ENCODE measurements at places on chromosomes 11 and 22.

GRCh38 chr22:41555325-41555982 is 5.4 kb upstream of the CSDC2 start:
- H3K27ac ChIP-seq, result no peak overlapping the region
- no peak for DNase-seq

DNA sequence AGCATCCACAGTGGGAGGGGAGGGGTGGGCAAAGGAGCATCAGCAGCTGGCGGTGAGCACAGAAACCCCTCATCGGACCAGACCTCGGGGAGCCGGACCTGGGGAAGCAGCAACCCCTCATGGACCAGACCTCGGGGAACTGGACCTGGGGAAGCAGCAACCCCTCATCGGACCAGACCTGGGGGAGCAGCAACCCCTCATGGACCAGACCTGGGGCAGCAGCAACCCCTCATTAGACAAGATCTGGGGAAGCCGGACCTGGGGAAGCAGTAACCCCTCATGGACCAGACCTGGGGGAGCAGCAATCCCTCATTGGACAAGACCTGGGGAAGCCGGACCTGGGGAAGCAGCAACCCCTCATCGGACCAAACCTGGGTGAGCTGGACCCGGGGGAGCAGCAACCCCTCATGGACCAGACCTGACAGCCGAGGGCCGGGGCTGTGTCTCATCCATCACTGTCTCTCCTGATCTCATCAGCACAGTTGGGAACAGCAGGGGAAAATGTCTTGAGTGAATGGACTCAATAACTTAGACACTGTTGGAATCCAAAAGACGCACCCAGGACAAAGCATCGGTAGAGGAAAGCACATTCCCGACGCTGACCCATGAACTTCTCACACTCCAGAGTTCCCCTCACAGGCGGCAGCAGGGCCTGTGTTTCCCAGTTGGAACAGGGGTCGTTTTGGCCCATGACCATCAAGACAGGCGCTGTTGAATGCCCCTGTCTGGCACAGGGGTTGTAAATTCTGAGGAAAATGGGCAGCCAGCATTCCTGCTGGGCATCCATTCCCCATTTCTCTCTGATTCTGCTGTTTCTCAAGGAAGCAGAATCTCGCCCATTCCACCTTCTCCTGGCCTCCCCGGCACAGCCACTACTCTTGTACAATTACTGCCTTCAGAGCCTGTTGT is 1494.6 kb downstream of the TBC1D22A start:
- no peak for DNase-seq
- no peaks in the 10 kb centered on the region for H3K27me3 ChIP-seq
- no peak overlapping the region for H3K4me3 ChIP-seq
- no peaks in the 10 kb centered on the region for H3K4me1 ChIP-seq
- no peaks in the 10 kb centered on the region for H3K36me3 ChIP-seq

GRCh38 chr11:68532727-68533369 is 72.3 kb downstream of the PPP6R3 start:
- no peaks in the 10 kb centered on the region for H3K27me3 ChIP-seq
- H3K4me1 ChIP-seq, result peaks cover 9% of the 10 kb centered on the region
- no peak for DNase-seq
- H3K4me3 ChIP-seq, result no peak overlapping the region
- H3K36me3 ChIP-seq, result no peaks in the 10 kb centered on the region
- no peak overlapping the region for H3K27ac ChIP-seq

DNA sequence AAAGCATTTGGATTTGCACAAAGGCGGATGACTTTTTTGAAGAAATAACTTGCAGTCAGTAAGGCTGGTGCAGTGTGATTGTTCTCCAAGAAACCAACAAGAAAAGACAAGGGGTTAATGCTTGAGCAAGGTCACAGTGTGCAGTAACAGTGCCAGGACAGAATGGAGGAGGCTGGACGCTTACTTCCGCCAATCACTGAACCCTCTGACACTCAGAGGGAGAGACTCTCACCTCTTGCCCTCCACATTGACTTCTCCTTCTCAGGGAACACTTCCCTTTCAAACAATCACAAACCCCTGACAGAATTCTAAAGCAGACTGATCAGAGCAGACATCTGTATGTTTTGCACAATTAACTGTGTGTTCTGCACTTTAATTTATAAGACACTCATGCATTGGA is 228.4 kb downstream of the BLID start:
- no peaks in the 10 kb centered on the region for H3K36me3 ChIP-seq
- no peak overlapping the region for H3K4me3 ChIP-seq
- no peak overlapping the region for H3K27ac ChIP-seq
- no peaks in the 10 kb centered on the region for H3K27me3 ChIP-seq
- no peaks in the 10 kb centered on the region for H3K4me1 ChIP-seq
- no peak for DNase-seq

Measured in body of pancreas (tissue), 4 donors.